ENCODE measurements at places on chromosomes 11 and 22.

- no peak for DNase-seq
These were observed 58.4 kb downstream of the ABTB2 start for GRCh38 chr11:34299284-34299972.

DNA sequence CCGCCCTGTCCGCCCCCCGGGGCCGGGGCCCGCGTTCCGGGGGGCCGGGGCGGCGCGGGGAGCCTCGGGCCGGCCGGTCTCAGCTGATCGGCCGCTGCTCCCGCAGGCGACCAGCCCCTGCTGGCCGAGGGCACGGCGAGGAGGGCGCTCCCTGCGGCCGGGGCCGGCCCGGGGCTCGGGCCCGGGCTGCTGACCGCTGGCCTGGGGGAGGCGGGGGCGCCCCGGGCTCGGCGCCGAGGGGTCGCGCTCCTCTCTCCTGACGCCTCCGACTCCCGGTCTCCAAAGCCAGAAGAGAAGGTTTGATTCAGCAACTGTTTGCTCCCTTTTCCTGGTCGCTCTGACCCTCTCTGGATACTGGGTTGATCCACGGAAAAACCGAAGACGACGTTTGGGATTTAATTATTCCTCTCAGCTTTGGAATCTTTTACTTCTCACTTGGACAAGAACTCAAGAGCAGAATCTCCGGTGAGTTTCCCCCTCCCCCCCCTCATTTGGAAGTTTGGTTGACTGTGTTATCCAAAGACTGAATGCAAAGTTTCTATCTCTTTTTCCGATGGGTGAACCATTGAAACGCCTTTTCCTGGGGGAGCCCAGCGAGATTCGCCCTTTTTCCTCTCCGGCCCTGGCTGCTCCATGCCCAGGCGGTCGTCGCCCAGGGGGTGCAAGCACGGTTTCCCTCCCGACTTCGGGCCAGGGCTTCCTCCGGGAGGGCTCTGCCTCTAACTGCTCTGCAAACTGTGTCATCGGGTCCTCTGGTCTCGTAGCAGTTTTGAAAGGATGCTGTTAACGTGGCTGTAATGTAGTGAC lies 725 bp downstream of the KDM2A start:
- DNase-seq: no peak

DNA sequence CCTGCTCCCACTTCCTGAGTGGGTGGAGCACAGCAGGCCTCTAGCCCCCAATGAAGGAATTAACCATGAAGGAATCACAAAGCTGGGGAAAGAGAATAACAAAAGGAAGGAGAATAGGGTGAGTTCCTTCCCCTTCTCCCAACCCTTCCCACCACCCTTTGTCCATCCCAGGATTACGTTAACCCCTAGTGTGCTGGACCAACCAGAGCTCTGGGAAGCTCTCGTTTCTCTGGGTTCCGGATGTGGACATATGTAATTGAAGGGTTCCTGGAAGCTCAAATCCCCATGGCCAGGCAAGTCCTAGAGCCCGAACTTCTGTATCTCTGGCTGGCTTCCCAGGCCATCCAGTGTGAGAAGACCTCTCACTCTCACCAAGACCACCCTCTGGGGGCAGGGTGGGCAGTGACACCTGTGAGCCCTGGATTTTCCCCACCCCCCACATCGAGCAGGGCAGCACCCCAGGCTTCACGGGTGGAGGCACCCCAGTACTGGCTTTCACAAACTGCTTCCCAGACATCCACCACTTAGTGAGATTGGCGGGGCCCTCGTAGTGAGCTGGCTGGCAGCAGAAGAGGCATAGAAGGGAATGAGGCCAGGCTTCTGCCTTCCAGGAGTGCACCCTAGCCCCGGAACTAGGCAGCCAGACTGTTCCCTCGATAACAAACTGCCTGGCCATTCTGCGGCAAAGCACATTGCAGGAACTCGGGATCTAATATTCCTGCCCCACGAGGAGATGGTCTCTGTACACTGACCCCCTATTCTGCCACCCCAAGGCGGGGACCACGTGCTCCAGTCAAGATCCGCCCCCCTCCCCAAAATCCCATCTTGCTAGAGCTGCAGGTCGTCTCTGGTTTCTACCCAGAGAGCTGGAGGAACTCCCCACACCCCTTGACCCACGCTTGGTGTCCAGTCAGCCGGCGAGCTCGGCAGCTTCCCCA lies 2.1 kb downstream of the NECTIN1 start:
- no peak for DNase-seq

DNA sequence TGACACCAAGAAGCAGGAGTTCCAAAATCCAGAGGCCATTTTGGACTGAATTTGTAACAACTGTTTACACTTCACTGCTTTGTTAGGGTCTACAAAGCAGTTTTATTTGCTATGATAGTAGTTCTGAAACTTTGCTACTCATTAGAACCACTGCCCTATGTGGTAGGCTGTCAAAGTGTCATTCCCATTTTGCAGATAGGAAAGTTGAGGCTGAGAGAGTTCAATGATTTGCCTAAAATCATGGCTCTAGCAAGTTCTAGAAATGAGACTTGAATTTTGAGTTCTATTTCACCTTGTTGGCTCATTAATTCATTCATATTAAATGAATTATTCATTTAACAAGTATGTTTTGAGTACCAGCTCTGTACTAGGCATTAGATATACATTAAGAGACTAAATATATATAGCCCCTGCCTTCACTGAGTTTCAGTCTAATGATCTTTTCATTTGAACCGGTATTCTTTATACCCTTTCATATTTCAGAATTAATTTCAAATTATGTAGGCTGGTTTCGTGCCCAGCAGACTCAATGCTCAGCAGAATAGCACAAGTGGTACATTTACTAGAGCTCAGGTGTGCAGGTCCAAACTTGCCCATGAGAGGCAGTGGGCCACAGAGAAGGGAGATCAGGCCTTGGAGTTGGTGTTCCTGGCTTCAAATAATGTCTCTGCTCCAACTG lies 93.5 kb downstream of the ME3 start:
- peak; percentile 27 for DNase-seq

DNA sequence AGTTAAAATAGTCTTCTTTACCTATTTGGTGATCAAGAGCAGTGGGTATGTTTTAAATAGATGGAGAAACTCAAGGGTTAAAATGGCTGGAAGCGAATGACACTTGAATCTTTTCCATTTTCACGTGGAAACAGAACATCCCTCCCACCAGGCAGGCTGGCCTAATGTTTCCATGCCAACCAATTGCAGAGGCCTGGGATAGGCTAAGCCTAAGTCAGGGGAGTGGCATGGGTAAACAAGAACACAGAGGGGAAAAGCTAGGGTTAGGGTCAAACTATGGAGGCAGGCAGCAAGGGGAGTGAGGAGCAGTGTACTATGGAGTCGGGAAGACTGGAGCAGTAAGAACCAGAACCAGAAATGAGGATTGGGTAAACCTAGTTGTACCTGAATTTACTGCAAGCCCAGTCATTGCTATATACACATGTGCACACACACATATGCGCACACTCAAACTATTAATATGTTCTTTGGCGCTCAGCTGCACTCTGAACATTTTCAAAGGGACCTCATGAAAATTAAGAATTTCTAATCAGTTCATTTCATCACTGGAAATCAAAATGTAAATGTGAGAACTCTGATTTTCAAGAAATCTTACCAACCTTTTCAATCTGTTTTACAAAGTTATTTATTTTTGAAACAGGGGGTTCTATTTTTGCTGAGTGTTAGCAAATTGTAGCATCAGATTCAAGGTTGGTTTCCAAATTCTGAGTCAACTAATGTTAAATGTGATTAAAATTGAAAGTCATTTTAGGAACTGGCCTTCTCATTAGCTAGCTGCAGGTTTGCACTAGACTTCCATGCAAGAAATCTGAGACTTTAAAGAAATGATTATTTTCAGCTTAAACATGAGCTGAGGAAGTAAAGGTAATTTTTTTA lies 327.0 kb upstream of the CCDC90B start:
- peak; percentile 53 for DNase-seq
